Mesothelial cell of epicardium (in vitro differentiated cells): ENCODE measurements at places on chromosomes 13 and 19.

GRCh38 chr19:43798546-43799409 lies 3.5 kb downstream of the LYPD5 start:
- peaks cover 3% of the 10 kb centered on the region for H3K4me1 ChIP-seq
- H3K27ac ChIP-seq: peak overlapping the region; percentile 35
- peak overlapping the region; percentile 74 for H3K4me3 ChIP-seq
- no peaks in the 10 kb centered on the region for H3K36me3 ChIP-seq

DNA sequence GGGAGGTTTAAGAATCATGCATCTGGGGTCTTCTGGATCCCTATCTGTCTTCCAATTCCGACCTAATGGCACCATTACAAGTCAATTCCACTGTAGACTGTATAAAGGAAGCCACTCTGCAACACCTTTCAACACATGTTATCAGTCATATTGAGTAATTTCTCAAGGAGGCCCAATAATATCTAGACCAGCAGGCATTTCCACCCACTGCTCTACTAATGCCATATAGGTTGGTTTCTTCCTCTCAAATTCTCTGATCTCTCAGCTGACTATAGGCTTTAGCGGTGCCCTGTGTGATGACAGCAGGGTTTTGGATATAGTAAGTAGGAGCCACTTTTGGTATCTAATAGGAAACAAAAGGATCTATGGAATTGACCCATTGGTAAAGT lies 12.4 kb upstream of the ITM2B start:
- no peaks in the 10 kb centered on the region for H3K27me3 ChIP-seq
- H3K4me1 ChIP-seq: peaks cover 30% of the 10 kb centered on the region
- no peaks in the 10 kb centered on the region for H3K36me3 ChIP-seq
- H3K4me3 ChIP-seq: no peak overlapping the region

- no peak for DNase-seq
- peaks cover 17% of the 10 kb centered on the region for H3K4me1 ChIP-seq
- peak overlapping the region; percentile 93 for H3K4me3 ChIP-seq
- no peaks in the 10 kb centered on the region for H3K36me3 ChIP-seq
Observed at GRCh38 chr19:1845642-1846041, 2.6 kb downstream of the REXO1 start.

DNA sequence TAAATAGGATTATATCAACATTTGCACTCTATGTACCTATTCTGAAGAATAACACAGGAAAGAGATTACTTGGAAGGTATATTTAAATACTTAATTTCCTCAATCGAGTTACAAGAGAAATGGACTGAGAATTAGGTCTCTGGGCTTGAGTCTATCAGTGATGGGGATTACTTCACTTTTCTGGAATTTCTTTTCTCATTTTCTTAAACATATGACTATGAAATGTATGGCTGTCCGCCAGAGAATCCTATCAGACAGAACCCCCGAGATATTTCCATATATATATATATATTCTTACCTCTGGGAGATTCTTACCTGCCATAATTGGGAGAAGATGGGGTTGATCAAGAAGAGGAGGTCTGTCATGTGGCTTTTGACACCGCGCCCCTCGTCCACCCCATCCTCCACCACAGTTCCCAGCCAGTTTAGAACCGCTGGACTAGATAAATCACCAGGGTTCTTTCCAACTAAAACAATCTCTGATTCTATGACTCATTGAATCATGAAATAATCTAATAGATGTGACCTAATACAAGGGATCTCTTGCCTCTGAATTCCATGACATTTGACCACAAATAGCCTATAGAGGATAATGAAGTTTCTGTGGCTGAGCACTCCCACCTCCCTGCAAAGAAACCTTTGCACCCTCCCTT lies 231.3 kb downstream of the TBC1D4 start:
- no peak overlapping the region for H3K4me3 ChIP-seq
- peaks cover 7% of the 10 kb centered on the region for H3K27me3 ChIP-seq
- DNase-seq: no peak
- H3K4me1 ChIP-seq: peaks cover 4% of the 10 kb centered on the region
- peak overlapping the region; percentile 52 for H3K27ac ChIP-seq

GRCh38 chr13:102905905-102906771 lies 60.3 kb downstream of the ERCC5 start:
- no peak overlapping the region for H3K27ac ChIP-seq
- H3K4me1 ChIP-seq: peaks cover 30% of the 10 kb centered on the region
- no peak for DNase-seq
- H3K27me3 ChIP-seq: peaks cover 7% of the 10 kb centered on the region
- no peak overlapping the region for H3K4me3 ChIP-seq

DNA sequence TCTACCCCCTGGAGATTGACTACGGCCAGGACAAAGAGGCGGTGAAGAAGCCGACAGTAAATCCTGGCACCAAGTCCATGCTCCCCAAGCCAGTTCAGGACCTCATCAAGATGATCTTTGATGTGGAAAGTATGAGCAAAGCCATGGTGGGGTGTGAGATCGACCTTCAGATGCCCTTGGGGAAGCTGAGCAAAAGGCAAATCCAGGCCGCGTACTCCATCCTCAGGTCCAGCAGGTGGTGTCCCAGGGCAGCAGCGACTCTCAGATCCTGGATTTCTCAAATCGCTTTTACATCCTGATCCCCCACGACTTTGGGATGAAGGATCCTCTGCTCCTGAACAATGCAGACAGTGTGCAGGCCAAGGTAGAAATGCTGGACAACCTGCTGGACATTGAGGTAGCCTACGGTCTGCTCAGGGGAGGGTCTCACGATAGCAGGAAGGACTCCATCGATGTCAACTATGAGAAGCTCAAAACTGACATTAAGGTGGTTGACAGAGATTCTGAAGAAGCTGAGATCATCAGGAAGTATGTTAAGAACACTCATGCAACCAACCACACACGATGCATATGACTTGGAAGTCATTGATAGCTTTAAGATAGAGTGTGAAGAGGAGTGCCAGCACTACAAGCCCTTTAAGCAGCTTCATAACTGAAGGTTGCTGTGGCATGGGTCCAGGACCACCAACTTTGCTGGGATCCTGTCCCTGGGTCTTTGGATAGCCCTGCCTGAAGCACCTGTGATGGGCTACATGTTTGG lies 24.0 kb upstream of the ANKRD10 start:
- no peak for DNase-seq
- H3K27me3 ChIP-seq: peaks cover 4% of the 10 kb centered on the region
- no peaks in the 10 kb centered on the region for H3K36me3 ChIP-seq
- H3K4me1 ChIP-seq: peaks cover 7% of the 10 kb centered on the region

- DNase-seq: no peak
- no peaks in the 10 kb centered on the region for H3K36me3 ChIP-seq
- no peak overlapping the region for H3K4me3 ChIP-seq
- no peak overlapping the region for H3K27ac ChIP-seq
Observed at GRCh38 chr13:66693656-66694055, 536.5 kb downstream of the PCDH9 start.

- peaks cover 15% of the 10 kb centered on the region for H3K27me3 ChIP-seq
- no peaks in the 10 kb centered on the region for H3K36me3 ChIP-seq
- no peak overlapping the region for H3K4me3 ChIP-seq
- DNase-seq: no peak
- no peak overlapping the region for H3K27ac ChIP-seq
- H3K4me1 ChIP-seq: peaks cover 11% of the 10 kb centered on the region
Observed at GRCh38 chr13:41465898-41466320, 8.6 kb downstream of the RGCC start.

- H3K27ac ChIP-seq: no peak overlapping the region
- peaks cover 2% of the 10 kb centered on the region for H3K36me3 ChIP-seq
- H3K4me1 ChIP-seq: peaks cover 13% of the 10 kb centered on the region
Observed at GRCh38 chr13:73482556-73482955, 423.8 kb downstream of the KLF5 start.

DNA sequence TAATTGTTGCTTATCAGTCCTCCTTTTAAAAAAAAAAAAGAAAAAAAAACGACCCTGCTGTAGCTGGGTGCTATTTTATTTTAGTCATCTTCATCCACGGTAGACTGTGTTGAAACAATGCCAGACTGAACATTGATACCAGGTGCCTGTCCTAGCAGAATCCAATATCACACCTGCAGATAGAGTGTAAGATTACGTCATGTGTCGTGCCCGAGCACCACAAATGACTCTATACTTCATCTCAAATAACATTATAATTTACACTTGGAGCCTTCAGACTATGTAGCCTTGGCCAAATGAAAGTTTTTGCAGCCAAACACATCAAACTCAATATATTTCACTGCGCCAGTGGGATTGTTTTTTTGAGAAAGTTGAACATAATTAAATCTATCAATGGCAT lies 410.6 kb downstream of the FGF9 start:
- H3K4me3 ChIP-seq: no peak overlapping the region
- H3K36me3 ChIP-seq: no peaks in the 10 kb centered on the region
- no peak overlapping the region for H3K27ac ChIP-seq
- H3K27me3 ChIP-seq: no peaks in the 10 kb centered on the region
- peaks cover 35% of the 10 kb centered on the region for H3K4me1 ChIP-seq
- DNase-seq: no peak

GRCh38 chr13:91079176-91079575 lies 268.3 kb upstream of the MIR17HG start:
- DNase-seq: no peak
- H3K4me3 ChIP-seq: no peak overlapping the region
- H3K27me3 ChIP-seq: no peaks in the 10 kb centered on the region
- peaks cover 11% of the 10 kb centered on the region for H3K4me1 ChIP-seq
- H3K27ac ChIP-seq: no peak overlapping the region

DNA sequence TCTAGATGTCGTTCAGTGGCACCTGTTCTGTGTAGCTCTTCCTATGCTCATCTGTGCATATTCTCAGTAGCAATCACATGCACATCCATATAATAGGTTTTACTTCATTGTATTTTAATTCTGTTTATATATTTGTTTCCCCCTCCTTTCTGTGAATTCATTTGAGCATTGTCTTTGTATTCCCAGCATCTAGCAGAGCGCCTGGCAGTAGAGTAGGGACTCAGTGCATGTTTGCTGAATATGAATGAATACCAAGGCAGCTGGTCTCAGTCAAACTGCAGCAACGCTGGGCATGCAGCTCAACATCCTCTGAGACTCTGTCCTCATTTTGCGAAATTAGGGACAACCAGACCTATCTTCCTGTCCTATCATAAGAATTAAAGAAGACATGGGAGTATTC lies 330.1 kb downstream of the SPRY2 start:
- no peak overlapping the region for H3K27ac ChIP-seq
- no peaks in the 10 kb centered on the region for H3K27me3 ChIP-seq
- no peak for DNase-seq
- H3K4me3 ChIP-seq: no peak overlapping the region

DNA sequence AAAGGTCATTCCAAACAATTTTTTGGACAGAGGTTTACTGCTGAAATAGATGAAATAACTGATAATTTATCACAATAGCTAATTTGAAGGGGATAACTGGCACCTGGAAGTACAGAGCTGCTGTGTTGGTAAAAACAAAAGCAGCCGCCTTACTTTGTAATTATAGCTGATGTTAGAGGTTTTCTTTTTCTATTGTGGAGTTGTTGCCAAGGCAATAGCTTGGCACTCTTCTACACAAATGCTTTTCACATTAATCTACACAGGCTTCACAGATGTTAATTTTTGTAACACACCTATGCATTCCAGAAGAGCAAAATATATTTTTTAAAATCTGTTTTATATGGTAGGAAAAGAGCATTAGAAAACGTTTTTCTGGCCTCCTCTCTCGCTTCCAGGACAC lies 56.9 kb downstream of the LACC1 start:
- H3K27ac ChIP-seq: no peak overlapping the region
- no peak overlapping the region for H3K4me3 ChIP-seq
- H3K4me1 ChIP-seq: peaks cover 4% of the 10 kb centered on the region
- no peak for DNase-seq
- H3K27me3 ChIP-seq: peaks cover 4% of the 10 kb centered on the region

DNA sequence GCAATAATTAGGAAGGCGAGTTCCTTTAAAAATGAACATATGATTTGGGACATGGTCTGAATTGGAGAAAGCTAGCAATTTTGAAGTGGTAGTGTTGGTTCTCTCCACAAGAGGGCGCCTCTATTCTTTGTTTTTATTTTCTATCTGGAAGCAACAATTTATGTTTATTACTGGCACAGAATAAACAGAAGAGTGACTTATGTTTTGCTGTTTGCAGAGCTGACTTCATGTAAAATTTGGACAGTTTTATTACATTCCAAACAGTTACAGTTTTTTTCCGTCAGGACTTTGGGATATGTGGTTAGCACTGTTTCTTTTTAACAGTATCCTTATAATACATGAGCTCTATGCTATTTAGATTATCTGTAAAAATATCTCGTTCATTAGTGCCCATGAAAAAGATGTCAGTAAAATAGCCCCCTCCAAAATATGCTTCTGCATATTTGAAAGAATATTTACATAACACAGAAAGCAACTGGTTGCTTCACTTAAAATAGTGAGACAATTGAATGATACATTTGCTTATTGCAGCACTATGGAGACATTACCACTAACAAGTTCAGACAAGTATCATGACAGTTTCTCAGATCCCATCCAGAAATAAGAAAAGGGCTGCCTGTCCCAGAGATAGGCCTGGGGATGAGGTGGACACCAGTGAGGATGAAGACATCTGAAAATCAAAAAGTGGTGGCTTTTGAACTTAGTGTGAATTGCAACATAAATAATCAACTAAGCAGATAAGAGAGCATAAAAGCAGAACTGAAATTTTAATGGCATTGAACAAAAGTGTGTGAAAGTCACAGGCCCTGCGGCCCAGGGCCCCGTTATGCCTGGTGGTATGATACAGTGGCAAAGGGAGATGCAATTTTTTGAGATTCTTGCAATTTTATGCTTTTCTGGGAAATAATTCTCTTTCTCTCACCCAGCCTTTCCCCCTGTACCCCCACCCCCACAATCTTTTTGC lies 32.3 kb upstream of the FGF9 start:
- H3K27me3 ChIP-seq: no peaks in the 10 kb centered on the region
- no peak overlapping the region for H3K4me3 ChIP-seq
- no peak overlapping the region for H3K27ac ChIP-seq
- peaks cover 1% of the 10 kb centered on the region for H3K36me3 ChIP-seq
- DNase-seq: no peak

GRCh38 chr13:110705356-110705825 lies 525 bp downstream of the CARS2 start:
- H3K27me3 ChIP-seq: no peaks in the 10 kb centered on the region
- H3K4me3 ChIP-seq: peak overlapping the region; percentile 86
- peak overlapping the region; percentile 83 for H3K27ac ChIP-seq

- H3K4me3 ChIP-seq: peak overlapping the region; percentile 98
- H3K36me3 ChIP-seq: no peaks in the 10 kb centered on the region
- H3K27me3 ChIP-seq: no peaks in the 10 kb centered on the region
Observed at GRCh38 chr13:19864746-19865309, 1.4 kb upstream of the ZMYM5 start.

GRCh38 chr13:109331898-109332297 lies 454.5 kb downstream of the IRS2 start:
- H3K4me1 ChIP-seq: peaks cover 23% of the 10 kb centered on the region
- H3K36me3 ChIP-seq: no peaks in the 10 kb centered on the region
- H3K4me3 ChIP-seq: peak overlapping the region; percentile 0
- H3K27ac ChIP-seq: peak overlapping the region; percentile 5
- no peaks in the 10 kb centered on the region for H3K27me3 ChIP-seq
